ENCODE measurements at places on chromosomes 6 and 20. TPM values are rescaled to one million over a fixed set of nuclear protein-coding genes. Genes with fewer than 3 reads are reported as not detected.

Gene E2F1
- total RNA-seq, result 1.8 TPM

Gene GGTLC1
- total RNA-seq, result not detected

Gene TUBB2B
- 1.0 TPM for total RNA-seq

Gene LPIN3
- total RNA-seq, result 22.9 TPM

Gene DDX27
- total RNA-seq, result 13.4 TPM

Gene MCHR2
- not detected for total RNA-seq

Gene CRIP3
- total RNA-seq, result 6.6 TPM

Gene SLC17A1
- total RNA-seq, result not detected

Gene PXDC1
- 25.0 TPM for total RNA-seq

Gene CST4
- not detected for total RNA-seq

Gene PRL
- total RNA-seq, result not detected

Gene HLA-DOB
- total RNA-seq, result 0.32 TPM

Gene SIM1
- total RNA-seq, result not detected

Gene WFDC2
- total RNA-seq, result 1.4 TPM

DNA sequence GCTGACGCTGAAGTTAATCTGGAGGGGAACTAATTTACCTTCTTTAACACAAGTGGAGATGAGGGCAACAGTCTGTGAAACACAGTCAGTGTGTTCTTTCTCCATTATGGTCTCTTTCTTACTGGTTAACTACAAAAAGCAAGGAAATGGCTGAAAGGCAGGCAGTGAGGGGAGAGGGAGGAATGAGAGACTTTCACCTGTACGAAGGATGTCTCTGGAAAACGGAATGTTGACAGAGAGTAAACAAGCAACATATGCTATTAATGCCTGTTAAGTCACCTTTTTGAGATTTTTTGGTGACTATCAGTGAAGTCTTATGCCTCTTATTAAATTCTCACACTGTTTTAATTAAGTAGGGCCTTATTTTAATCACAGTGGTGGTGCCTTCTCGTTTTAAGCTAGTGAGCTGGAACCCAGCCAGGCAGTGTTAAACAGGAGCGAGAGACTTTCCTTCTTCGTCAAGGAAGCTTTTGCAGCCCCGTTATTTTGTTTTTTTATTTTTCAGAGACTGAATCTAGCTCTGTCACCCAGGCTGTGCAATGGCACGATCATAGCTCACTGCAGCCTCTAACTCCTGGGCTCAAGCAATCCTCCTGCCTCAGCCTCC, 165.6 kb downstream of the ATXN1 start:
- DNase-seq, result no peak

DNA sequence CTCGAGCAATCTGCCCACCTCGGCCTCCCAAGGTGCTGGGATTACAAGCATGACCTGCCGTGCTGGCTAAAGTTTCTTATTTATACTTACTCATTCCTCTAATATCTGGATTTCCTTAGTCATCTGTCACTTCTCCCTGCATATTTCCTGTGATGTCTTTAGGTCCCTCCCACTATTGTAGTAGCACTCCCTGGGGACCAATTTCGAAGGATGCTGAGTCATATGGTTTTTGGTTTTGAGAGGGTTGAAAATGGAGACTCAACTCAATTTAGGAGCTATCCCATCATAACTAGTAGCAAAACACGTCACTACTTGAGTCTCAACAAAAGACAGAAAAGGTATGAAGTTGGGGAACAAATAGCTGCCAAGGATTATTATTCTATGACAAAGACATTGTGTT, 20.2 kb downstream of the MCUR1 start:
- DNase-seq, result no peak

- DNase-seq, result no peak
Measured at GRCh38 chr20:34927736-34928135, 27.9 kb downstream of the GSS start.

GRCh38 chr20:20521736-20522135, 153.8 kb downstream of the INSM1 start:
- DNase-seq, result no peak

DNA sequence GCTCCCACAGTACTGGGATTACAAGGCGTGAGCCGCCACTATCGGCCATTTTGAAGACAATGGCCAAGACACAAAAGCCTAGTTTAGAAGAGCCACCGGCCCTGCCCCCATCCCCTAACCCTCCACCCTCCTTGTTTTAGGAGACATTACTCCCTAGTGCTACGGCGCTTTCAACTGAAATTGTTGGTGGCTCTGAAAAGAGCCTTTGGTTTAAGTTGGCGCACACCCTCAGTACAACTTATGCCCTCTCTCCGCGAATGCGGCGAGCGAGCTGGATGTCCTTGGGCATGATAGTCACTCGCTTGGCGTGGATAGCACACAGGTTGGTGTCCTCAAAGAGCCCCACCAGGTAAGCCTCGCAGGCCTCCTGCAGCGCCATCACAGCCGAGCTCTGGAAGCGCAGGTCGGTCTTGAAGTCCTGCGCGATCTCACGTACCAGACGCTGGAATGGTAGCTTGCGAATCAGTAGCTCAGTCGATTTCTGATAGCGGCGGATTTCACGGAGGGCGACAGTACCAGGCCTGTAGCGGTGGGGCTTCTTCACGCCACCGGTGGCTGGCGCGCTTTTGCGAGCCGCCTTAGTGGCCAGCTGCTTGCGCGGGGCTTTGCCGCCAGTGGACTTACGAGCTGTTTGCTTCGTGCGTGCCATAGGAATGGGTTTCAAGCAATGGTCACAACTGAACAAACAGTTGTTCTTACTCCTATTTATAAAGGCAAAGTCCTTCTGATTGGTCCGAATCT, 114.9 kb upstream of the BTN3A2 start:
- peak; percentile 49 for DNase-seq

GRCh38 chr6:107871016-107871415, 46.9 kb upstream of the SCML4 start:
- DNase-seq, result no peak

GRCh38 chr6:67544851-67545452, 1090.1 kb upstream of the ADGRB3 start:
- no peak for DNase-seq

- peak; percentile 48 for DNase-seq
Measured at GRCh38 chr6:29696147-29697125, 15.5 kb upstream of the ZFP57 start.

DNA sequence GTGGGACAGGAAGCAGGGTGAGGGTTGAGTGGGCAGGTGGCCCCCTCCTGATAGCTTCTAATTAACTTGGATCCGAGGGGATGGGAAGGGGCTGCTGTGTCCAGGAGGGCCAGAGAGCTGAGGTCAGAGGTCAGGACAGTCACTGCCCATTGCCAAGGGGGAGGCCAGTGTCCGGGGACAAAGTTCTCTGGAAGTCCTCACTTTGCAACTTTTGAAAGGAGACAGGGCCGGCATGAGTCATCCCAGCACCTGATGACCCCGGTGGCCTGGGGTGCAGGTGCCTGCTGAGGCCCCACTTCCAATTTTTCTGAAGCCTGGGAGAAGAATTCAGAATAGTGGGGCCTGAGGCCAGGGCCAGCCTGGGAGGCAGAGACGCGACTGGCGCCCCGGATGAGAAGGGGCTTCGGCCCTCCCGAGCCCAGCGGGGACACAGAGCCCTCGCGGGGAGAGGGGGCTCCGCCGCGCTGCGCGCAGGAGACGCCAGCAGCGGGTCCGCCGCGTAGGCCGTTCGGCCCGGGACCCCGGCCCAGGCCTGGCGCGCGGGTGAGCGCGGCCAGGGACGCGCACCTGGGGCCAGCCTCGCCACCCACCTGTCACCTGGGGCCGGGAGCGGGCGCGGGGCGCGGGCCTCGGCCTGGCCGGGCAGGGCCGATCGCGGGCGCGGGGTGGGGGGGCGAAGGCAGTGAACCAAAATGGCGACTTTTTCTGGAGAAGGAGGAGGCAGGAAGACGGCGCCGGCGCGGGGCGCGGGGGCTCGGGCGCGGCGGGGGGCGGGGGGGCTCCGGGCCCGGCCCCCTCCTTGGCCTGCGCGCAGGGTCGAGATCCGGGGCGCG, 586 bp downstream of the ZNF512B start:
- DNase-seq, result peak; percentile 46

DNA sequence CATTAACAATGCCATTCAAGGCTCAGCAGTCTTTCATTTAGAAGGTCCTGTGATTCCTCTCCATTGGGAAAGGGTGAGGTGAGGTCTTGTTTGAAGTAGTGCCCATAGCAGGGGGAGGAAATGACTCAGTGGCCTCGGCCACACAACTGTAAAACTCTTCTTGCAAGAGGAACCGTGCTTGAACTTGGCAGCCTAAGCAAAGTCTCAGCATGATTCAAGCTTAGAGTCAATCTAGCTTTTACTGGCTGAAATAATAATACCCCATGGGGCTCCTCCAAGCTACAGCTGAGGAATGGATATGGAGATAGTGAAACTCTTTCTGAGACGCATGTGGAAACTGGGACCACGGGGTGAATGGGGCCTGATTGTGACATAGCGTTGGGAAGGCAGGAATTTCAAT, 428.2 kb downstream of the BMP2 start:
- no peak for DNase-seq

DNA sequence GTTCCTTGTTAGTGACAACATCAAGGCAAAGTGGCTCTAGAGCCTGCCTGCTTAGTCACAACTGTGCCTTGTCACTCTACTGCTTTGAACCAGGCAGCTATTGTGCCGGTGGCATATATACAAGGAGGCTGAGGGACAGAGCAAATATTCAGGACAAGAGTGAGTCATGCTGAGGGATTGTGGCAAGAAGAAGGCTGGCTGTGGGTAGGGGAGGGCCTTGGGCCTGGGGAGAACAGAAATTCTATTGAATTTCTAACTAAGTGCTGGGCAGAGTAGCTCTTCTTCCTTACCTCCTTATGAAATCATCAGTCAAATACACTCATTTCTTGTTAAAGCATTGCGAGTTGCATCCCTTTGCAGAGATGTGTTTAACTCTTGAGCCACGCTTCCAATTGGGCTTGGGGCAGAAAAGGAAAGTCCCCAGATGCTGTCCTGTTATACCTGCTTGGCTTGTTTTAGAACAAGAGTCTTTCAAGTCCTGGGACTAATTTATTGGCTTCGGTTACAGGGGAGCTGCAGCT, 59.7 kb downstream of the PFDN4 start:
- no peak for DNase-seq

GRCh38 chr6:30325873-30326525, 728 bp upstream of the TRIM39 start:
- no peak for DNase-seq

- DNase-seq, result no peak
Measured at GRCh38 chr6:38378801-38379200, 260.9 kb downstream of the BTBD9 start.

- no peak for DNase-seq
Measured at GRCh38 chr6:157117431-157118095, 205.8 kb downstream of the TMEM242 start.

DNA sequence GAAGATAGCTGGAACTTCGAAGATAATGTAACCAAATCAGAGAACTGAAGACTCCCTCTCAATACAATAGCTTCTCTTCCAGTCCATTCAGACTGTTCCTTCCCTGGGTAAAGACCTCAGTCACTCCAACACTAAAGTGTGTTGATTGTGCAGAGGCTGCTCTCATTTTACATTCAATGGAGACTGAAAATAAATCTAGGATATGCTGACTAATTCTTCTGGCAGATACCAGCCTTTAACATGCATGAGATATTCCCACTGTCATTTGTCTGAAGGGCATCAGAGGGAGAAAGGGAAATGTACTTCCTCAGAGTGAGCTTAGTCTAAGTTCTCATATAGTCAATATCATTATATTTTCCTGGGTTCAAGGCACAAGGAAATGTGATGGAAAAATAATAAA, 166.4 kb upstream of the IRAK1BP1 start:
- DNase-seq, result no peak

DNA sequence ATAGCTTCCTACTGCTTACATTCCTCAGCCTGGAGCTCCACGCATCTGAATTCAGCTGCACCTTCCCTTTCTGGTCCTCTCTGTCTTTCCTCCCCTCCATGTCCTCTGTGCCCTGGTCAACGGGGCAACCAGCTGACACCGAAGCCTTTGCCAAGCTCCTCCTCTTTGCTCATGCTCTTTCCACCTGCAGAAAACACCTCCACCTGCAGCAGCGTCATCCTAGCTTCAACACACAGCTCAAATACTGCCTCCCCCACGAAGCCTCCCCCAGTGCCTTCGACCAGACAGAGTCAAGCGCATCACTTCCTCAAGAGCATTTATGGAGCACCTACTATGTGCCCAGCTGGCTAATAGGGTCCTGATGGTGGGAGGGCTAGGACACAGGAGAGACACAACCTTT, 9.2 kb downstream of the CDH22 start:
- DNase-seq, result no peak

GRCh38 chr6:21091411-21091810, 502.1 kb upstream of the SOX4 start:
- no peak for DNase-seq

- DNase-seq, result no peak
Measured at GRCh38 chr6:70520575-70520974, 46.2 kb upstream of the SDHAF4 start.

DNA sequence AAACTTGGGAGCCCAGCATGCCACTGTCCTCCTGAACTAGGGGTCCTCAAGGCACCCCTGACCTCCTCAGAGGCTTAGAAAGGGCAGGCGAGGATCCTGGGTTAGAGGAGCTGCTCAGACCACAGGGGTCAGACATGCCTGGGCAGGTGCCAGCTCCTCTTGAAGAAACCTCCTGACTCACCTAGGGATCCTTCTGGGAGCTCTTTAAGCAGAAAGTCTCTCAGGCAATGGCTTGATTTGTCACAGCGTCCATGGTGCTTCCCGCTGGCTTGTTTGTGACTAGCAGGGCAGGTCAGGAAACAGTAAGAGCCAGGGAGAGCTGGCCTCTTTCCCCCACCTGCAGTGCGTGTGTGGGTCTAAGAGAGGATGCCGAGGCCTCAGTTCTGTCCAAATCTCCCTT, 174.5 kb upstream of the SNX9 start:
- DNase-seq, result no peak

- no peak for DNase-seq
Measured at GRCh38 chr6:57263739-57264138, 41.6 kb upstream of the RAB23 start.

DNA sequence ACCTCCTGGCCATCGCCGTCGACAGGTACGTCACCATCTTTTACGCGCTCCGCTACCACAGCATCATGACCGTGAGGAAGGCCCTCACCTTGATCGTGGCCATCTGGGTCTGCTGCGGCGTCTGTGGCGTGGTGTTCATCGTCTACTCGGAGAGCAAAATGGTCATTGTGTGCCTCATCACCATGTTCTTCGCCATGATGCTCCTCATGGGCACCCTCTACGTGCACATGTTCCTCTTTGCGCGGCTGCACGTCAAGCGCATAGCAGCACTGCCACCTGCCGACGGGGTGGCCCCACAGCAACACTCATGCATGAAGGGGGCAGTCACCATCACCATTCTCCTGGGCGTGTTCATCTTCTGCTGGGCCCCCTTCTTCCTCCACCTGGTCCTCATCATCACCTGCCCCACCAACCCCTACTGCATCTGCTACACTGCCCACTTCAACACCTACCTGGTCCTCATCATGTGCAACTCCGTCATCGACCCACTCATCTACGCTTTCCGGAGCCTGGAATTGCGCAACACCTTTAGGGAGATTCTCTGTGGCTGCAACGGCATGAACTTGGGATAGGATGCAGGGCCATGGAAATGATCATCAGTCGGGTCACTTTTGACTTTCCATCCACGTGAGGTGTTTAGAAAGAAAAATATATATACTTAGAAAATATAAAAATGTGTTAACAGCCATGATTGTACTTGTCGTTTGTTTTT, 868 bp downstream of the MC3R start:
- DNase-seq, result no peak
